ENCODE measurements at places on chromosomes 13 and 19. TPM values are rescaled to one million over a fixed set of nuclear protein-coding genes. Genes with fewer than 3 reads are reported as not detected.

DNA sequence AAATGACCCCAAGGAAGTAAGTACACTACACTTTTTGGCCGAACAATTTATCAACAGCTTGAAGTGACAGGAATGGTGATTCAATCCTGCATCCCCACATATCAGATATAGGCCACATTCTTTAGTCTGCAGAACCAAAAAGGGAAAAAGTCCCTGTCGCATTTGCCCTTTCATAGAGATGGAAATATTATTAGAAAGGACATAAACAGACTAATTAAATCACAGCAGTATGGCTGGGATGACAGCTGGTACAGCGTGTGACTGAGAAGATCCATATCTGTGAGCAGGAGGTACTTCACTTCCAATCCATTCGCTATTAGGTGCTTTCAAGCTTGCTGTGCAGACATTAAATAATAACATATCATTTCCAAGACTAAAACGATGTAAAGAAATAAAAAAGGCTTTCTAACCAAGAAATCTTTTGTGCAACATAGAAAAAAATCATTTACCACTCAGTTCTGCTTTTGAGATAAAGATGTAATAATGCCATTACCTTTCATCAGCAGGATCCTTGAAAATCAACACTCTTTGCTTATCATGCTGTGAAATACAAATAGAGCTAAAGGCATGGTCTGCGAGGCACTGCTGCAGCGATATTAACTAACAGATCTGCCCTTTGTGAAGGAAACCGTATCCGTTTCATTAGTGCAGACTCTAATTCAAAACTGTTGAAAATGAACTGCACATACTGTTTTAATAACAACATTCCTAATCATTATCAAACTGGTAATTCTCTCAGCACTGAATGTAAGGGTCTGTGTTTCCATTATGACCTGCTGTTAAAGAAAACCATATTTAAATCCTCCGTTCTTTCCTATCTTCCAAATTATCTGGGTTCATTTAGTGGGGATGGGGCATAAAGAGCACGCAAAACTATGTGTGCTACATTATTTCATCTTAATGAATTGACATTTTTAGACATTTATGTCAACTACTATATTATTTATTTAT, 245.6 kb downstream of the DACH1 start:
- no peak for DNase-seq

The GRIK5 gene
- total RNA-seq: 0.42 TPM

The NALCN gene
- not detected for total RNA-seq

- no peak for DNase-seq
Observed at GRCh38 chr19:6226012-6226411, 53.8 kb downstream of the MLLT1 start.

The ATXN8OS gene
- not detected for total RNA-seq

- DNase-seq: no peak
Observed at GRCh38 chr13:102277286-102277685, 124.6 kb downstream of the FGF14 start.

GRCh38 chr19:29670255-29670654, 5.0 kb downstream of the PLEKHF1 start:
- DNase-seq: no peak

The MLLT1 gene
- total RNA-seq: 8.0 TPM

DNA sequence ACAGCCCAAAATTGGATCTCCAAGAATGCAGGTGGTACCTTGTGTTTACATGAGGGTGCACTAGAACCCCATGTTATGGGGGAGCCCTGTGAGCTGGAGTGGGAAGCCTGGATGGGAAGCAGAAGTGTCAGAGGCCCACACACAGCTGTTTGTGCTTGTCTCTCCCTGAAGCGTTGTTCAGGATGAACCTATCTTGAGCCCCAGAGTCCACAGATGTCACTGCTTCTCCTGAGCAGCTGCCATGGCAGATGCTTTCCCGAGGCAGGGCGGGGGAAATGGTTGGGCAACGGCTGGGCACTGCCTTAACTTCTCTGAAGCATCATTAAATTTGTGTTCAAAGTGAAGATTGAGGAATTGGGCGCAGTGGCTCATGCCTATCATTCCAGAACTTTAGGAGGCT, 17.1 kb upstream of the CHST8 start:
- no peak for DNase-seq

DNA sequence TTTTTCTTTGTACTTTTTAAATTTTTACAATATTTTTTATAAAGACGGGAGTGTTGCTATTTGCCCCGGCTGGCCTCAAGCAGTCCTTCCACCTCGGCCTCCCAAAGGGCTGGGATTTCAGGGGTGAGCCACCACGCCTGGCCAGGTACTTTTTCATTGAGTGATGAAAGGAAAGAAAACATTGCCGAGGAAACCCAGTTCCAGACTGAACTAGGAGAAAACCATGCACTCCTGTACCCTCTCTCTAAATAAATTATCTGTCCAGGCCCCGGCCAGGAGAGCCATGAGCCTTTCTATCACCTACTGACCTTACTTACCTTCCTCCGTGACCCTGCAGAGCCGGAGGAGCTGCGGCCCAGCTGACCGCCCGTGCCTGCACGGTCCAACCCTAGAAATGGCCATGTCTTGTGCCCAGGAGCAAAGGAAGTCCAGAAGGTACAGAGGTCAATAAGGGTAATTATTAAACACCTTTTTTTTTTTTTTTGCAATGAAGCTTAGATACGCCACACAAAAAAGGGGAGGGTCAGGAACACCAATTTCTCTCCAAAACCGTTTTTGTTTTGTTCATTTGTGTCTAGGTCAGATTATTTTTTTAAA, at the start of gene SLC7A9:
TSS of gene SLC7A9 (minus strand) at position 399 of the 597 bp plus-strand sequence. CDS start 1,233 bp downstream, outside the sequence.
- DNase-seq: no peak

The NDUFA3 gene
- 17.4 TPM for total RNA-seq

The PSG6 gene
- not detected for total RNA-seq

The TRMT1 gene
- total RNA-seq: 61.6 TPM

The POU4F1 gene
- total RNA-seq: 1.9 TPM

Data from Daoy (cell line).